Stimulated activated CD8-positive, alpha-beta memory T cell treated with anti-CD3 and anti-CD28 coated beads, Interleukin-7, amount 100 ng/mL, for 1 hour (primary cell): ENCODE measurements at places on chromosomes 3 and 15.

GRCh38 chr3:19250959-19251610, 102.8 kb downstream of the KCNH8 start:
- no peak for DNase-seq

GRCh38 chr3:37813403-37813802, 48.3 kb upstream of the CTDSPL start:
- no peak for DNase-seq

- DNase-seq = no peak
Measured at GRCh38 chr15:80932989-80933388, 56.6 kb downstream of the MESD start.

DNA sequence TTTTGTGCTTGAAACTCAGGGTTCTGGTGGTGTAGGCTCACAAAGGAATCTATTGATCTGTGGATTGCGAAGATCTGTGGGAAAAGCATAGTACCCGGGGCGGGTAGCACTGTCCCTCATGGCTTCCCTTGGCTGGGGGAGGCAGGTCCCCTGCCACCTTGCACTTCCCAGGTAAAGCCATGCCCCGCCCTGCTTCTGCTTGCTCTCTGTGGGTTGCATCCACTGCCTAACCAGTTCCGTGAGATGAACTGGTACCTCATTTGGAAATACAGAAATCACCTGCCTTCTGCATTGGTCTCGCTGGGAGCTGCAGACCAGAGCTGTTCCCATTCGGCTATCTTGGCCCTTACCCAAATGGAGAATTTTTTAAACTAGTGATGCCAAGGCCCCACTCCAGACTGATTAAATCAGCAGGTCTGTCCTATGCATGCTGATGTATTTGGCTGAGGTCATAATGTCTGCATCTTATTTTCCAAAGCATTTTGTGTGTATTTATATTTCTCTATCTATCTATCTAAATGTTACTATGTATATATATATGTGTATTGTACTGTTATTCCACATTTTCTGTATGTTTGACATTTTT, 65.5 kb upstream of the SLC7A14 start:
- DNase-seq = no peak

DNA sequence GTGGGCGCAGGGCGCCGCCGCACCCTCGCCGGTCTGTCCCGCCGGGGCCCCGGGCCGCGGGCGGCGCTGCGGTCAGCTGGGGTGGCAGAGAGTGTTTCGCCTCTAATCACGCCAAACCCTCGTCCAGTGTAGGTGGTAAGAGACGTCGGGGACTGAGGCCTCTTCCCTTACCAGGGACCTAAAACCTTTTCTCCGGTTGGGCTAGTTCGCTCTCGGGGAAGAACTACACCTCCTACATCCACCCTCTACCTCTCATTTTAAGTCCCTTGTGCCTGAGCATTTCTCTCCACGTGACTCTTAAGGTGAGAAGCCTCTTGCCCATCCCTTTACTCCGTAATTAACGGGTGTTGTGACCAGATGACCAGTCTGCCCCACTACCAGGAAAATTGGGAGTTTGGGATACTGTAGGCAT, 520 bp downstream of the TMEM42 start:
- DNase-seq = no peak
